Stimulated activated CD8-positive, alpha-beta memory T cell treated with anti-CD3 and anti-CD28 coated beads, Interleukin-7, amount 100 ng/mL, for 48 hours (primary cell): ENCODE measurements at places on chromosomes 5 and 9.

GRCh38 chr9:88287972-88288371 lies 100.3 kb upstream of the SPIN1 start:
- DNase-seq, result no peak

DNA sequence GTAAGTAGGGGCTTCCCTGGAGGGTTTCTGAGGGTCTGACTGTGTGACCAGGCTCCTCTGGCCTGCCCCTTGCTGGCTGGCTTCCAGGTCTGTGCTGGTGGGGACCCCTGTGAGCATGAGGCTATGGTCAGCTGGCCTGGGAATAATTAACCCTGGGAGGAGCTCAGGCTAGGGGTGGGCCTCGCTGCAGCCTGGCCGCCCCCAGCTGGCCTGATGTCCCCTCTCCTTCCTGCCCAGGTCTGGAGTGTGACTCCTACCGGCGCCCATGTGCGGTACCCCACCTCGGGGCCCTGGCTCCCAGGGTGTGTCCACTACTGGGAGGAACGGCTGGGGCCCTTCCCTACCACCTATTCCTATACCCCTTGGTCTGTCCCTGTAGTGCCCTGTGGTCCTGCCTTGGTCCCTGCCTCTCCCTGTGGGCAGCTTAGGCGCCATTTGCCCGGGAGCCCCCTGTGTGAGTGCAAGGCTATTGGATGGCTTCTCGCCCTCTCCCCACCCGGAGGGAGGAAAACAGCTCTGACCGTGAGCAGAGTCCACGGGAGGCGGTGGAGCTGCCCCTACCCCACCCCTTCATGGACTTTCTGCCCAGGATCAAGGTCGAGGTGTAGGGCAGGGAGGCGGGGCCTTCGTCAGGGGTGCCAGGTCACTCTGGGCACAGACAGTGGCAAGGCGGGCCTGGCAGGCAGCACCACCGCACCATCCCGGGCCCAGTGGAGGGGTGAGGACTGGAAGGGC lies 9.4 kb downstream of the RXRA start:
- DNase-seq, result no peak

- no peak for DNase-seq
Measured at GRCh38 chr5:13480834-13481233, 463.7 kb downstream of the DNAH5 start.

- DNase-seq, result no peak
Measured at GRCh38 chr9:88694625-88695024, 159.6 kb downstream of the NXNL2 start.

GRCh38 chr5:98768160-98768959 lies 5.1 kb upstream of the RGMB start:
- no peak for DNase-seq

DNA sequence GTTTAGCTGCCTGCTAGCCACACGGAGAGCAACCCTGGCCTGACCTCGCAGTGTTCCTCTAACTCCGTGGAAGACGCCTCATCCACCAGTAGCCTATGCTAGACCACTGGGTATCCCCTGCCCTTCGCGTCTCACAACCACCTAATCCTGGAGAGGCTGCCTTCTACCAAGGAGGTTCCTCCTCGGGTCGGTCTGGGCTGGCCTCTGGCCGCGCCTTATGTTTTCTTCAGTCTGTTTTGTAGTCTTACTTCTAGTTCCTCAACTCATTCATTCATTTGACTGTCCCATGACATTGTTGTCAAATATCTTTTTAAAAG lies 1.6 kb upstream of the TPM2 start:
- no peak for DNase-seq

DNA sequence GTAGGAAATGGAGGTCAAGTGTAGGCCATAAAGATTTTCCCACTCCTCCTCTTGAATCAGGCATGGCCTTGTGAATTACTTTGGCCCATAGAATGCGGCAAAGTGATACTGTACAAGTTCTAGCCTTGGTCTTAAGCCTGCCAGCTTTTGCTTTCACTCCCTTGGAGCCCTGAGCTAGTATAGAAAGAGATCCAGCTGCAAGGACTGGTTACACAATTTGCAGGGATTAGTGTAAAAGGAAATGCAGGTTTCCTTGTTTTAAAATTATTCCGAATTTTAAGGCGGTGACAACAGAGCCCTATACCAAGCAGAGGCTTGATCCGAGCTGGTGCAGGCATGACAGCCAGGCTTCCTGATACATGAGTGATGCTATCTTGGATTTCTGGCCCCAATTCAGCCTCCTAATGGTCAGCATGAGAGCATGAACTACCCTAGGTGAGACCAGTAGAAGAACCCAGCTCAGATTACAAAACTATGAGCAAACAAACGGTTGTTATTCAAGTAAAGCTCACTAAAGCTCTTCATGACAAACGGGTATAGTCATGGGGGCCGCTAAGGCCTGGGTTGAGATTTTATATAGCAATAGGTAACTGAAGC lies 257.9 kb downstream of the DOCK8 start:
- DNase-seq, result no peak

DNA sequence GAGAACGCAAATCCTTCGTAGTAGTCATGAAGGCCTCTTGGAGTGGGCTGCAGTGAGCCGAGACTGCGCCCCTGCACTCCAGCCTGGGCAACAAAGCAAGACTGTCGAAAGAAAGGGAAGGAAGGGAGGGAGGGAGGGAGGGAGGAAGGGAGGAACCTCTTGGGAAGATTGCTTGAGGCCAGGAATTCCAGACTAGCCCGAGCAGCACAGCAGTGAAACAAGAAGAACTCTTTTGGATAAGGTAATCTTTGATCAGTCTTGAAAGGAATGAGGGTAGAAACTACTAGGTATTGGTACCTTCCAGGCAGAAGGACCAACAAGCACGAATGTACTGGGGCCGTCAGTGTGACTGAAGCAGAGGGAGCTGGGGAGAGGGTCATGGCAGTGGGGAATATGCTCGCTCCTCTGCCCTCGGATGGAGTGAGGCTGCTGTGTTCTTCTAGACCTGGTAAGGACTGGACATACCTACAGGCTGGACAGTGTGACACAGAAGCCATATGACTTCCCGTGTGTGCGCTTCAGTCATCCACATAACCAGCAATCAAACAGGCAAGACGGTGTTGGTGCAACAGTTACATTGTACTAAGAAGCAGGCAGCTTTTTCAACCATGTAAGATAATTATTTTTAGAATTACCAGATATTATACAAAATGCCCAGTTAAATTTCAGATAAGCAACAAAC lies 45.2 kb downstream of the P4HA2 start:
- no peak for DNase-seq

GRCh38 chr9:117795271-117795670 lies 91.1 kb downstream of the TLR4 start:
- no peak for DNase-seq

- DNase-seq, result no peak
Measured at GRCh38 chr5:124274949-124275348, 471.5 kb downstream of the ZNF608 start.

- DNase-seq, result no peak
Measured at GRCh38 chr5:179599100-179599499, 24.4 kb downstream of the HNRNPH1 start.

- DNase-seq, result no peak
Measured at GRCh38 chr5:139131465-139131864, 66.7 kb downstream of the SIL1 start.

- DNase-seq, result no peak
Measured at GRCh38 chr5:26259081-26259480, 779.3 kb downstream of the CDH9 start.

DNA sequence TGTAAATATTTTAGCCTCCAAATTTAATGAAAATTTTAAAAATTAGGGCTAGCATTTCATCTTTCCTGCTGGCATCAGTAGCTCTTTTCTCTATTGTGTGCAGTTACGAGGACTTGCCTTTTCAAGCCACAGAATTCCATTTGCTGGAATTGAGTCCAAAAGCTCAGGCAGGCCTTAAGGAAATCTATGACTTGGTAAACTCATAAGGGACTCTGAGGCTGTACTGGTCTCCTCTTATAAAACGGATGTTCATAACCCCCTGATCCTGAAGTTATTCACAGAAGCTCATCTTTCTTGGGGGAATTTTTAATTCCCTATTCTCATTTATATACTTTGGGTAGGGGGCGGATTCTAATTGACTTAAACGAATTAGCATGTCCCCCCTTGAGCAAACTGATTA lies 23.4 kb downstream of the ANKRA2 start:
- no peak for DNase-seq

DNA sequence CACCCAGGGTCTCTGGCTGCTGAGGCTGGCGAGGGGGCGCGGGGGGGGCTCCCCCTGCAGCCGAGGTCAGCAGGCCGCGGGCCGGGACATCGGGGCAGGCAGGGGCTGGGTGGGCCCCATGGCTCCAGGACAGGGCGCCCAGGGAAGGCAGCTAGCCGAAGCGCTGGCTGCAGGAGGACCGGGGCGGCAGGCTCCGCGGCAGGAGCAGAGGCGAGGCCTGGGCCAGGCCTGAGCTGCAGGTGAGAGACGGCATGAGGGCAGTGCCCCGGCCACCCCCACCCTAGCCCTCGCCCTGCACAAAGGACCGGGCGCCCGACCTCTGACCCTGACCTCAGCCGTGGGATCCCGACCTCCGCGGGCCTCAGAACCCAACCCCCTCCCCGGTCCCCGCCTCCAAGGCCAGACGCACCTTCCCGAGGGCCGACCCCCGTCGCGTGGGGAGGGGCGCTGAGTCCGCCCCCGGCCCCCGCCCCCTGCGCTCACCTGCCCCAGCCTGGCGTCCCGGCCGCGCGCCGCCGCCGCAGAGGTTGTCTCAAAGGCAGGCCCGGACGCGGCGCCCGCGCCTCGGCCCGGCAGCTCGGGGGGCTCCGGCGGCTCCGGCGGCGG lies 431 bp downstream of the RNF208 start:
- no peak for DNase-seq

GRCh38 chr5:172827841-172828240 lies 6.2 kb upstream of the ERGIC1 start:
- no peak for DNase-seq

- no peak for DNase-seq
Measured at GRCh38 chr5:39422036-39422606, 2.7 kb downstream of the DAB2 start.
